NCI-H1436 treated with DMSO at 0.1 percent for 48 hours (cell line): ENCODE measurements at places on chromosomes 12 and 14.
A peak's percentile ranks its signal among the peaks of the same experiment; 100 is the strongest.

DNA sequence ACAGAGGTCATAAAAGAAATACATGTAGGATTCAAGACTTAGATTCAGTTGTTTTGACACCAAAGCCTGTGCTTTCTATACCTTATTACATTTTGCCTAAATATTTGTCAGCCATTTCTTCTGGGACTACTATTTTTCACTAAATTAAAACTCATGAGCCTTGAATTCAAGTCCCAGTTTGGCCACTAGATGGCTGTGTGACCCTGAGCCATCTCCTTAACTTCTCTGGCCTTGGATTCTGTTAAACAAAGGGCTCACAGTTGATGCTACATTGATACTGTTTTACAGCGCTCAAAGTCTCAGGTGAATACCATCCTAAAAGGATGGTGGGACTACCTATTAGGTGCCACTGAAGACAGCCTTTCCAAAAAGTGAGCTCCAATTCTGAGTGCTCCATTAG, 39.6 kb upstream of the CCDC198 start:
- DNase-seq: no peak

DNA sequence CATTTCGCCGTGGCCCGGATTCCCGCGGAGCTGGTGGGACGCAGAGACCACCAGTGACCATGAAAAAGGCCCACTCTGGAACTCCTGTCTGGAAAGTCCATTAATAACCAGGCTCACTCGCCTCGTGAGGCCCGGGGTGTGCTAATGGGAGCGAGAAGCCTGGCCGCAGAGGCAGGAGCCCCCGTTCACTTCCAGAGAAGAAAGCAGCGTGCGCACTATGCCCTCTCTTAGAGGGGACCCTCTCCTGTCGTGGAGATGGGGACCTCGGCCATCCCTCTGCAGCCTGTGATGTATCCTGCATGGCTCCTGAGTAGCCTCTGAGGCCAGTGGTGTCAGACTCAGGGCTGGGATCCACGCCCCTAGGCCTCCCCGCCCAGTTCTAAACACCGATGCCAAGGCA, 134.1 kb upstream of the VRK1 start:
- no peak for DNase-seq

- DNase-seq: no peak
Measured at GRCh38 chr12:43155376-43155775, 396.6 kb downstream of the ADAMTS20 start.

- no peak for DNase-seq
Measured at GRCh38 chr14:89485264-89485663, 68.2 kb upstream of the FOXN3 start.

GRCh38 chr14:72902801-72903530, 9.1 kb upstream of the DPF3 start:
- no peak for DNase-seq

DNA sequence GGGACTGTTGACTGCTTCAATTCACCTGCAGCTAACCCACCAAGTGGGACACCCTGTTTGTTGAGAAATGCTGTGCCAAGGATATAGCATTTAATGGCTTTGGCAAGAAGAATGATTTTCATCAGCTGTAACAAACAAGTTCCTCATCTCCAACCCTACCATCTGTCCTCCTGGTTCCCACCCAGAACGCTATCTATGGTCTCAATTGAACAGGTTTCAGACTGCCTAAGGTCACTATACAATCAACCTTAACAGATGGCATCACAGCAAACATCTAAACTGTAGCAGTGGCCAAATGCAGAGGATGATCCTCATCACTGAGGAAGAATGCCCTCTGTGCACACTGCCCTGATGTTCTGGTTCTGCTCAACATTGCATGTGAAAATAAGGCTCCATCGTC, 546.2 kb upstream of the FOXG1 start:
- no peak for DNase-seq

- no peak for DNase-seq
Measured at GRCh38 chr12:56897844-56898361, 36.3 kb downstream of the SDR9C7 start.

- peak; percentile 75 for DNase-seq
Measured at GRCh38 chr14:89013698-89014568, 189.5 kb downstream of the TTC8 start.

- DNase-seq: no peak
Measured at GRCh38 chr14:89855961-89856656, 98.4 kb downstream of the EFCAB11 start.
